ENCODE measurements at places on chromosomes 4 and X.

DNA sequence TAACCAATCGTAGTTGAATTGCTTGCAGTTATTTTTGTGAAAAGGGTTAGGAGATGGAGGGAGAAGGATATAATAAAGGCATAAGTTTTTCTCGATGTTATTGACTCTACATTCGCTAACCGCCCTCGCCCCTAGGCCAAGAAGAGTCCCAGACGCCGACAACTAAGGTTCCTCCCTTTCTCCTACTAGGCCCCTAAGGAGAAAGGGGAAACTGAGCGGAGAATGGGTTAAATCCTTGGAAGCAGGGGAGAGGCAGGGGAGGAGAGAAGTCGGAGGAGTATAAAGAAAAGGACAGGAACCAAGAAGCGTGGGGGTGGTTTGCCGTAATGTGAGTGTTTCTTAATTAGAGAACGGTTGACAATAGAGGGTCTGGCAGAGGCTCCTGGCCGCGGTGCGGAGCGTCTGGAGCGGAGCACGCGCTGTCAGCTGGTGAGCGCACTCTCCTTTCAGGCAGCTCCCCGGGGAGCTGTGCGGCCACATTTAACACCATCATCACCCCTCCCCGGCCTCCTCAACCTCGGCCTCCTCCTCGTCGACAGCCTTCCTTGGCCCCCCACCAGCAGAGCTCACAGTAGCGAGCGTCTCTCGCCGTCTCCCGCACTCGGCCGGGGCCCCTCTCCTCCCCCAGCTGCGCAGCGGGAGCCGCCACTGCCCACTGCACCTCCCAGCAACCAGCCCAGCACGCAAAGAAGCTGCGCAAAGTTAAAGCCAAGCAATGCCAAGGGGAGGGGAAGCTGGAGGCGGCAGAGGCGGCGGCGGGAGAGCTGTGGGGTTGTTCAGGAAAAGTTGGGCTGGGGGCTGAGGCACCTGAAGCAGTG is 5.9 kb downstream of the ATOH1 start:
- no peak for DNase-seq

DNA sequence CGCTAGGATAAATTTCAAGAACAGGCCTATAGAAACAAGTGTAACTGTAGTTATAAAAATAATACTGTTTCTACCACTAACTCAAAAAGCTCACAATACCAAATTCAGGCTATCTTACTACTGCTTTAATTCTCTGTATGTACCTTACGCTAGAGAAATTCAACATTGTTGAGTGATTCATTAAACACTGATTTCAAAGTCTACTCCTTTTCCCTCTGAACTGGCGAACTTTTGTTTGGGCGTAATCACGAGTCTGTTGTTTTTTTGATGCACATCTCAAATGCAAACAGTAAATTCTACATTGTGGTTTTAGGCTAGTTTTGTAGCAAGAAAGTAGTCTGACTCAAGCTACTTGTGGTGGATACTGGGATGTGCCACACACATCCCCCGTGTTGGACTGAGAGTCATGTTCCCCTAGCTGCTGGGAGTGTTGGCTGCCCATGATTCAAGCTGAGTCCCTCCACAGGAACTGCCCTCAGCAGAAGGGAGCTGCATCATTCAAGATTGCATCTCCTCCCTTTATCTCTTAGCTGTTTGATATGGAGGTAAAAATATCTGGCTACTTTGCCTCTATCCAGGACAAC is 406.1 kb downstream of the RAPGEF2 start:
- no peak for DNase-seq

DNA sequence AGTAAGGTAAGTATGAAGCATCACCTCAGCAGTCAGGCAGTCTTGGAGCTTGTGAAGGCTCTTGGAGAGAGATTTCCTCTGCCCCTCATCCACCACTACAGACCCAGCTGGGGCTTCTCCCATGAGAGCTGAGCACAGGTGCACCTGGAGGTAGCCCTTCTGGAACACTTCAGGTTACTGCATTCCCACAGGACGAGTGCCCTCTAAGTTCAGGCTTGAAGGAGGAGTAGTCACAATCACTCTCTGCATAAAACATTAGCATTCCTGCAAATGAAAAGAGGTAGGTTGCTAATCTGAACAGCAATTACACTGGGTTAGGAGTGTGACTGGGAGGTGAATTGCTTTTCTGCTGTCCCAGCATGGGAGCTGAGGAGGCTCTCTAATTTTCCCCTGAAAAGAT is 308.8 kb downstream of the TEX13C start:
- no peak for DNase-seq

GRCh38 chr4:48047421-48047844 is 30.9 kb downstream of the NIPAL1 start:
- DNase-seq, result no peak

- DNase-seq, result no peak
These were observed 102.6 kb upstream of the PRKX start for GRCh38 chrX:3815896-3816664.

GRCh38 chrX:3263681-3264126 is 82.7 kb downstream of the MXRA5 start:
- DNase-seq, result no peak

DNA sequence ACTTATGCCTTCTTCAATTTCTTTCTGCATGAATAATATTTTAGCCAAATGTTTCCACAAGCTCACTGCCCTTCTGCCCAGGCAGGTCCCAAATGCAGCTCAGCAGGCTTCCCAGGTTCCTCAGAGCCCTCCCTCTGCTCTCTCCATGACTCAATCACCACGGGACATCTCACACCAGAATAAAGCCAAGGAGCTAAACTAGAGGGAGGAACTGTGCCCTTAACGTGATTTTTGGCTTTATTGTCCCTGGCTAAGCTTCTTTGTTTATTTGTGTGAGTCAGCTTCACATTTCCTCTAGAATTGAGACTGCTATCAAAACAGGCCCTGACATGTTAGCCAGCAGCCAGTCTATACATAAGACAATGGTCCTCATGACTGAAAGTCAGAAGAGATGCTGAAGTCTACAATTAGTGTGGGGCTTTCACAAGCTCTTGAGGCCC is 186.4 kb upstream of the GALNT7 start:
- DNase-seq, result no peak

DNA sequence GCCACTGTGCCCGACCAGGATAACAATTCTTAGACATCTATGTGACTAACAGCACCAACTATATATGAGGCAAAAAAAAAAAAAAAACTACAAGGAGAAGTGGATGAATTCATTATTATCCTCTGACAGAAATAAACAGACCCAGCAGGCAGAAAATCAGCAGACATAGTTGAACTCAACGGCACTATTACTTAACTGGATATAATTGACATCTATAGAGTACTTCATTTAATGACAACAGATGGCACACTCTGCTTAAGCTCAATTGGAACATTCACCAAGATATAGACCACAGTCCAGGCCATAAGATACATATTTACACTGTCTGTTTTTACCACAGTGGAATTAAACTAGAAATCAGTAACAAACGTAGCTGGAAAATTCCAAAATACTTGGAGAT is 13.3 kb downstream of the CLDN22 start:
- peak; percentile 44 for DNase-seq

Measured in NCI-H748 treated with DMSO at 0.1 percent for 48 hours (cell line).